ENCODE measurements at places on chromosomes 7 and 10. TPM values are rescaled to one million over a fixed set of nuclear protein-coding genes. Genes with fewer than 3 reads are reported as not detected.

Gene CPA2
- not detected for total RNA-seq

Gene ARHGAP21
- 18.7 TPM for total RNA-seq

DNA sequence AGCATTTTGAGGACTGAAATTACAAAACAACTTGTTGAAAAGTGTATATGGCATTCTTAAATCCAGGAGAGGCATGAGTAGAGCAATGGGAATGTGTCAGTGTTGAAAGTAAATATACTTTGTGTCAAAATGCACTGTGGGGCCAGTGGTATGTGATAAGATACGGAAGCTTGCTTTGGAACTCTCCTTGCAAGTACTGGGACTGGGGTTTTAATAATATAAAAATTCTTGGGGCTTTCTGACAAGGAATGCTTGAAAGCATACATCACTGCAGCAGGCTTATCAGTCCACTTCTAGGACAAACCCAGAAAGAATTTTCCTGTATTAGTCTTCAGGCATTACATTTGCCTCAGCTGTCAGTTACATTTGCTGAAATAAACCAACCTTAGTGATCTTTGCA lies 472.8 kb upstream of the FZD8 start:
- DNase-seq: no peak

- DNase-seq: no peak
These were observed 307.5 kb downstream of the CNTNAP2 start for GRCh38 chr7:146424084-146424483.

GRCh38 chr10:33287112-33287511 lies 47.4 kb downstream of the NRP1 start:
- DNase-seq: no peak

- no peak for DNase-seq
These were observed 13.1 kb upstream of the NKX2-3 start for GRCh38 chr10:99519690-99520039.

DNA sequence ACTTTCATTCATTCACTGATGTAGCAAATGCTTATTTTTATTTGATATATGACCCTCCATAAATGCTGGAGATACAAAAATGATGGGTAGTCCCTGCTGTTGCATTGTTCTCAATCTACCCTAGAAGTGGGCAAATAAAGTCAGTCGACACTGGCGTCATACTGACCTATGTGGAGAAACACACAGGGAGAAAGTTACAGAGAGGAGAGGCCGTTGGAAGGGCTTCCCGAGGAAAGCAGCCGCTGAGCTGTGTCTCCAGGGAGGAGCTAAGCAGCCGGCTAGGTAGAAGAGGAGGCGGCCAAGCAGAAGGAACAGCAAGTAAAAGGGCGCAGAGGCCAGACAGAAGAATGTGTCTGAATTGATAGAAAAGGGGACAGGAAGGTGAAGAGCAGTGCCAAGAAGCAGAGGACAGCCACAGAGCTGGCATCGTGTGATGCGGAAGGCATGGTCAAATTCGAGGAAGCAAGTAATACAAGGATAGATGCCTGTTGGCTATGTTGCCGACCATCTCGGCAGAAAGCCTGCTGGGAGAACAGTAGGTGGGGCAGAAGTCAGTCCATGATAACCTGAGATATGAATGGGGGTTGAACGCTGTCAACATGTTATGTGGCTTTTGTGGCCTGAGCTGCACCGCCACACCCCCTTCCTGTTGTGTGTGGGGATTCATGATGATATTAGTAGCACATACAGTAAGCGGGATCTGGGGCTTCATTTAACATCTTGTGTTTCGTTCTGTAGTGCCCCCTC lies 25.9 kb downstream of the ST8SIA6 start:
- no peak for DNase-seq

DNA sequence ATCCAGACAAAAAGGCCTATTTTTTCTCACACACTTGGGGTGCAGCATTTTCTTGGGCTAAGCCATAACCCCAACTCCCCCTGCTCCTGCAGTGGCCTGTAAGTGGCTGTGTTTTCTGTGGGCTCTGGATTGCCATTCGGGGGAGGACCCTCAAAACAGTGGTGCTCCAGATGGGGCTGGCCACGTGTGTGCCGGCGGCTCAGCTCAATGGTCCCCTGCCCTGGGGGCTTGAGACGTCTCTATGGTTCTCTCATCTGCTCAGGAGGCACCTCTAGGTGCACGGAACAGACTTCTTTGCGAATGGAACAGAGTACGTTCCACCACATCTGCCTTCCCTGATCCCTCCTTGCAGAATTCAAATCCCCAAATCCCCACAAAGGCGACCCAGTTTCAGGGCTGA lies 250.0 kb upstream of the SHH start:
- DNase-seq: no peak

GRCh38 chr10:46292573-46293023 lies 5.8 kb downstream of the ANTXRL start:
- no peak for DNase-seq

- no peak for DNase-seq
These were observed 354.6 kb downstream of the PHF14 start for GRCh38 chr7:11328309-11328708.
